Esophagus muscularis mucosa (tissue), 4 donors: ENCODE measurements at places on chromosomes 7 and 10. TPM values are rescaled to one million over a fixed set of nuclear protein-coding genes. Genes with fewer than 3 reads are reported as not detected.

DNA sequence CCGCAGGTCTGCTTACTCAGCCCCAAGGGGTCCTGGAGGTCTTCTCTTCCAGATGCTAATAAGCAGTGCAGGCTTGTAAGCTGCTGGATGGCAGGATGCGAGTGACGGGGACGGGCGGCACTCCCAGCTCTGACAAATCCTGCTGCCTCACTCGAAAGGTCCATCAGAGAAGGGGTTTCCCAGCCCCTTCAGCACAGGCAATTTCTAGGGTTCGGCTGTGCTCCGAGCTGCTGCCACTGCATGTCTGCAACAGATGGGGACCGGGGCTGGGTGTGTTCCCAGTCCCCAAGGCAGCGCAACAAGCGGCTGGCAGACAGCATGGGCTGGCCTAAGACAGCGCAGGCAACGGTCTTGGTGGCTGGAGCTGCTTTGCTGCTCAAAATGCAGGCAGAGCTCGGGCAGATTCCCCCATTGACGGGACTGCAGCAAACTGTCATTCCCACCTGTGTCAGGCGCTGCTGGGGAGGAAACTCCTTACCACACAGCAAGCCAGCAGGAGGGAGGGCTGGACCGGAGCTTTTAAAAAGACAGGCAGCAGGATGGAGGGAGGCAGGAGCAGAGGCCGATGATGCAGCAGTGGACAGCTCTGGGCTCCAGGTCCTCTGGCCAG lies 62.4 kb downstream of the PRKAG2 start:
- H3K36me3 ChIP-seq = no peaks in the 10 kb centered on the region
- no peak overlapping the region for H3K4me3 ChIP-seq
- no peaks in the 10 kb centered on the region for H3K4me1 ChIP-seq
- DNase-seq = no peak
- H3K27me3 ChIP-seq = no peaks in the 10 kb centered on the region
- no peak overlapping the region for H3K27ac ChIP-seq

GRCh38 chr10:77036276-77036675 lies 601.3 kb downstream of the KCNMA1 start:
- H3K27ac ChIP-seq = no peak overlapping the region
- H3K36me3 ChIP-seq = no peaks in the 10 kb centered on the region
- DNase-seq = peak; percentile 74
- peaks cover 14% of the 10 kb centered on the region for H3K4me1 ChIP-seq
- H3K4me3 ChIP-seq = no peak overlapping the region
- H3K27me3 ChIP-seq = no peaks in the 10 kb centered on the region

- no peaks in the 10 kb centered on the region for H3K27me3 ChIP-seq
- peaks cover 19% of the 10 kb centered on the region for H3K4me1 ChIP-seq
- no peaks in the 10 kb centered on the region for H3K36me3 ChIP-seq
- H3K27ac ChIP-seq = no peak overlapping the region
Observed at GRCh38 chr7:128887169-128888038, 23.1 kb downstream of the KCP start.

DNA sequence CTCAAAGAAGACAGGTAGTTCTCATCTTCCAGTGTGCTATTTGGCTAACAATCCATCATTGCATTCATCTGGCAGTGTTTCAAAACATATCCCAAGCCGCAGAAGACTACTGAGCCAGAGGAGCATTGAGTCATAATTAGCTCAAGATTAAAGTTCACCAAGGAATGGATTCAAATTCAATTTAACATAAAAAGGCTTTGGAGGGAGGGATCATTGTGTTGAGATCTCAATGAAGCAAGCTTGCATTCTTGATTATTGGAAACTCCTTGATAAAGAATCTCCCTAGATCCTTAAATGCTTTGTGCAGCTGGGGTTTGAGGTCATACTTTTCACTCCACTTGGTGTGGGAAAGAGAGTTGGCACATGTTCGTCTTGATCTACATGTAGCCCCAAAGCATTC lies 142.8 kb upstream of the SEMA3A start:
- H3K4me1 ChIP-seq = no peaks in the 10 kb centered on the region
- H3K27ac ChIP-seq = no peak overlapping the region
- DNase-seq = no peak
- H3K27me3 ChIP-seq = no peaks in the 10 kb centered on the region

PRF1 gene
- total RNA-seq = 3.2 TPM

DNA sequence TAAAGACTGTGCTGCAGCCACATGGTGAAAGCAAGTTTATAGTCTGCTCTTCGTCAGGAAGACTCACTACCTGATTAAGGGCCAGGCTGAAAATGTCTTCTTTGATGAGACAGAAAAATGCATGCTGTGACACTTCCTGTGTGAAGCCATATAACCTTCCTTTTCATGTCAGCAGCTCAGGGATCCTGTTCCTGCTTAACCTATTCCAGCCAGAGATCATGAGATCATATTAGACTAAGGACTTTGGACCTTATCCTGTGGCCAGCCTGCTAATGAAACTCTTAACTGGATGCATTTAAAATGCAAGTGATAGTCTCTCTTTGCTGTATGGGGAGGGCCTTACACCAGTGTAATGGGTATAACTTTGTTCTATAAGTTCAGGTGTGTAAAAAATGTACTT lies 165.2 kb downstream of the PTEN start:
- no peak overlapping the region for H3K4me3 ChIP-seq
- no peaks in the 10 kb centered on the region for H3K27me3 ChIP-seq
- H3K27ac ChIP-seq = no peak overlapping the region
- H3K36me3 ChIP-seq = no peaks in the 10 kb centered on the region
- H3K4me1 ChIP-seq = no peaks in the 10 kb centered on the region
- no peak for DNase-seq

- no peaks in the 10 kb centered on the region for H3K36me3 ChIP-seq
- H3K27me3 ChIP-seq = no peaks in the 10 kb centered on the region
- H3K4me1 ChIP-seq = peaks cover 17% of the 10 kb centered on the region
- no peak overlapping the region for H3K4me3 ChIP-seq
- H3K27ac ChIP-seq = no peak overlapping the region
- no peak for DNase-seq
Observed at GRCh38 chr10:44909910-44910309, 1.2 kb upstream of the TMEM72 start.

- H3K36me3 ChIP-seq = no peaks in the 10 kb centered on the region
- no peaks in the 10 kb centered on the region for H3K27me3 ChIP-seq
- H3K4me1 ChIP-seq = no peaks in the 10 kb centered on the region
- H3K4me3 ChIP-seq = no peak overlapping the region
- DNase-seq = no peak
- no peak overlapping the region for H3K27ac ChIP-seq
Observed at GRCh38 chr10:80599424-80599847, 61.7 kb downstream of the SH2D4B start.

DNA sequence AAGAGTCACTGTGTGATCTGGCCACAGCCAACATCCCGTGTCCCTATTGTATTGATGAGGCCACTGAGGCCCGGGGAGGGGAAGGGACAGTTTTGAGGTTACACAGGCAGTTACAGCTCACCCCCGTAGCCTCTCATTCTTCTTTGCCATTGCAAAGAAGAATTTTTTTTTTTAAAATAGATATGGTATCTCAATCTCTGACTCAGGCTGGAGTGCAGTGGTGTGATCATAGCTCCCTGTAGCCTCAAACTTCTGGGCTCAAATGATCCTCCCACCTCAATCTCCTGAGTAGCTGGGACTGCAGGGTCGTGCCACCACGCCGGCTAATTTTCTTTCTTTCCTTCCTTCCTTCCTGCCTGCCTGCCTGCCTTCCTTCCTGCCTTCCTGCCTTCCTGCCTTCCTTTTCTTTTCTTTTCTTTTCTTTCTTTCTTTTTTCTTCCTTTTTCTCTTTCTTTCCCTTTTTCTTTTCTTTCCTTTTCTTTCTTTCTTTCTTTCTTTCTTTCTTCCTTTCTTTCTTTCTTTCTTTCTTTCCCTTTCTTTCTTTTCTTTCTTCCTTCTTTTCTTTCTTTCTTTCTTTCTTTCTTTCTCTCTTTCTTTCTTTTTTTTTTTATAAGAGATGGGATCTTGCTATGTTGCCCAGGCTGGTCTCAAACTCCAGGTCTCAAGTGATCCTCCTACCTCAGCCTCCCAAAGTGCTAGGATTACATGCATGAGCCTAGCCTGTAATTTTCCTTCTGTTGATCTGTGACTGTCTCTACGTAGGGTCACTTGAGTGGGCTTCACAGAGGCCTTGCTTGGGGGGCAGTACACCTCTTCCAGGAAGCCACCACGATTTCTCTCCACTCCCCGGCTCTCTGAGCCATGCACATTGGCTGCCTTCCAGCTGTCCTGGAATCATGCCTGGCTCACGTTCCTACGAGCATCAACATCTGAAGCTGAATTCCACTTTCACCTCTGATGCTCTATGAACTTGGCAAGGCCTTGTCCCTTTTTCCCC lies 31.3 kb downstream of the TMEM270 start:
- H3K4me1 ChIP-seq = peaks cover 47% of the 10 kb centered on the region
- no peak overlapping the region for H3K4me3 ChIP-seq
- H3K27ac ChIP-seq = peak overlapping the region; percentile 66
- no peaks in the 10 kb centered on the region for H3K36me3 ChIP-seq

- peak; percentile 89 for DNase-seq
- H3K27ac ChIP-seq = no peak overlapping the region
- peaks cover 39% of the 10 kb centered on the region for H3K27me3 ChIP-seq
- no peaks in the 10 kb centered on the region for H3K36me3 ChIP-seq
Observed at GRCh38 chr10:49655099-49655498, 24.4 kb upstream of the C10orf53 start.

DNA sequence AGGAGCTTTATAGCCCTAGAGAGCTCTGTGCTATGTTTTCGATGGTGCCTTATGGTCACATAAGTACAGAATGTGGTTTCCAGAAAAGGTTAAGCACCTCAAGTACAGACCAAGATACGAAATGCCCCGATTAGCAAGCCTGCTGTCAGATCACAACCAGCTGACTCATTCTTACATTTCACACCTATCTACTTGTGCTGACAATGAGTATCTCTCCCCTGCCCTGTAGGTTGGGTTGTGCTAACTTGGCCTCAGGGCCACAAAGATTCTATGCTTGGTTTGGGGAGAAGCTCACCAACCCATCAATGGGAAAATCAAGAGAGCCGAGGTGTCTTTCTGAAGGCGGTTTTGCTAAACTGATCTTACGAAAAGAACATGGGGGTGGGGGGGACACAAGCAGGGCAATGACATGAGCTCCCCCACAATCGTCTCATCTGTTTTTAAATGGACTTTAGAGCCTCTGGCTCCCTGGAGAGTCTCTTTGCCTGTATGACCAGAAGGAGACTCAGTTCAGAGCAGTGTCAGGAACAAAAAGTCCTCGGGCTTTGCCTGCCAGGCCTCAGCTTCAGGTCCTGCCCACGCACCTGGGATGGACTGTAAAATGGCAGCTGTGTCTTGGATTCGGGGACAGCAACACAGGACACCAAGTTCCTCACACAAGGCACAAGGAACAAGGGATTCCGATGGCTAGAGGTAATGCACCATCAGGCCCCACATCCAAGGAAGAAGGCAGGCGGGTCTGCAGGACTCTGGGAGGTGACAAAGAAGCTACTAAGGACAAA lies 55.1 kb downstream of the FAM53B start:
- no peak overlapping the region for H3K27ac ChIP-seq
- no peak overlapping the region for H3K4me3 ChIP-seq
- peaks cover 57% of the 10 kb centered on the region for H3K4me1 ChIP-seq
- no peaks in the 10 kb centered on the region for H3K36me3 ChIP-seq
- H3K27me3 ChIP-seq = no peaks in the 10 kb centered on the region
- DNase-seq = no peak

DNA sequence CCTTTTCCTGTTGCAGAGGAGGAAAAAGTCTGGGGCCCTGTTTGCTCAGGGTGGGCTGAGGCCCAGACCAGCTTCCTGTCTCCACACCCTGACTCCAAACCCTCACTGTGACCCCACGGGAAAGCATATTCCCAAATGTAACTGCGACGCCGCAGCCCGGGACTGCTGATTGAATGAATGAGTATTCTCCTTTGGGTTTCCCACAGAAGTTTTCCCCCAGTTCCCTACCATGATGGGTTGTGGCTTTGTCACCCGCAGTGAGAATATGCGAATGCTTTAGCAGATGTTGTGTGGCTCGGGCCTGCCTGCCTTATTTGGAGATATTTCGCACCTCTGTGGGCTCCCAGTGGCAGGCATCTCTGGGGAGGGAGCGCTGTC lies 50.6 kb downstream of the MGMT start:
- H3K27ac ChIP-seq = no peak overlapping the region
- DNase-seq = no peak
- H3K36me3 ChIP-seq = no peaks in the 10 kb centered on the region
- H3K4me3 ChIP-seq = no peak overlapping the region
- peaks cover 9% of the 10 kb centered on the region for H3K4me1 ChIP-seq
- no peaks in the 10 kb centered on the region for H3K27me3 ChIP-seq

DNA sequence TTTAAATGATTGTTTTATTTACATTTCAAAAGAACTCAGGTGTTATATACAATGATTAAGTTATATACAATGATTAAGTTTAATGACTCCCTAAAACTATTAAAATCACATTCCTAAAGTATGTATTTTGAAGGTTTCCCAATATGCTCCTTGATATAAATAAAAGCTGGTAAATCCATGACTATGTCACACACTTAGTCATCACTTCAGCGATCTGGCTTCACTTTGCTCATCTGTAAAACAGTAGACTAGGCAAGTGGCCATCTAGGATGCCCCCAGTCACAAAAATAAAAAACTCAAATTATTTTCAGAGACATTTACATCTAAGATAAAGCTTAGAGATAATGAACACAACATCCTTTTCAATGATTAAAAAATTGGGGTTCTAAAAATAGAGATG lies 10.8 kb downstream of the ICA1 start:
- no peak overlapping the region for H3K4me3 ChIP-seq
- no peak overlapping the region for H3K27ac ChIP-seq
- no peaks in the 10 kb centered on the region for H3K4me1 ChIP-seq
- DNase-seq = no peak

CNPY1 gene
- not detected for total RNA-seq

JCAD gene
- 33.6 TPM for total RNA-seq

DNA sequence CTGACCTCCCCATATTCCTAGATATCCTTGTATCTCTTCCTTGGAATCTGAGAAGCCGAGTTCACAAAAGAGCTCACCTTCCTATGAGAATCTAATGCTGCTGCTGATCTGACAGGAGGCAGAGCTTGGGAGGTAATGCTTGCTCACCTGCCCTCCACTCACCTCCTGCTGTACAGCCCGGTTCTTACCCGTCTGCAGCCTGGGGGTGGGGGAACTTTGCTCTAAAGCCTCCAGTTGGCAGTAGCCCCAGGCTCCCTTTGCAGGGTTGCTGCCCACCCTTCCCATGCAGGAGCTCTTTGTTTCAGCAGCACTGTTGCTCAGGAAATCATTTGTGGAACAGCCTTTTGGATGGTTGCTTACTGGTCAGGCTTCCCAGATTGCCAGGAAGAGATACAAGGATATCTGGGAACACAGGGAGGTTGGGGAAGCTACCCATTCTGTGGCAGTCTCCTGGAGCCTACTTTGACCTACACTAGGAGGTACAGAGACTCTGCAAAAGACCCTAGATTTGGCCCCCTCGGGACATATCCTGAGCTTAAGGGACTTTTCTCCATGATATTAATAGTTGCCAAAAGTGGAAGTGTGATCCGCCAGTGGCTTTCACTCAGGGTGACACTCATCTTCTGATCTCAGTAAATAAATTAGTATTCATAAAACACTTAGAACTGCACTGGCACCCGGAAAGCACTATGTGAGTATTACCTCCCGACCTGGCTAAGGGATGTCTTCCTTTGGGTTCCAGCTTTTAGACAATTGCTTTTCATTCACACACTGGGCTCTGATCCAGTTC lies 363.7 kb upstream of the PODXL start:
- H3K4me1 ChIP-seq = no peaks in the 10 kb centered on the region
- H3K36me3 ChIP-seq = no peaks in the 10 kb centered on the region
- H3K4me3 ChIP-seq = no peak overlapping the region
- no peak for DNase-seq
- no peak overlapping the region for H3K27ac ChIP-seq

GRCh38 chr7:78558566-78558965 lies 760.0 kb downstream of the PHTF2 start:
- H3K27ac ChIP-seq = no peak overlapping the region
- H3K4me3 ChIP-seq = no peak overlapping the region
- H3K27me3 ChIP-seq = no peaks in the 10 kb centered on the region
- DNase-seq = no peak

TAS2R41 gene
- not detected for total RNA-seq

ATOH7 gene
- not detected for total RNA-seq
